Hippocampal formation (tissue), 2 donors: ENCODE measurements at places on chromosomes 12 and 14.

DNA sequence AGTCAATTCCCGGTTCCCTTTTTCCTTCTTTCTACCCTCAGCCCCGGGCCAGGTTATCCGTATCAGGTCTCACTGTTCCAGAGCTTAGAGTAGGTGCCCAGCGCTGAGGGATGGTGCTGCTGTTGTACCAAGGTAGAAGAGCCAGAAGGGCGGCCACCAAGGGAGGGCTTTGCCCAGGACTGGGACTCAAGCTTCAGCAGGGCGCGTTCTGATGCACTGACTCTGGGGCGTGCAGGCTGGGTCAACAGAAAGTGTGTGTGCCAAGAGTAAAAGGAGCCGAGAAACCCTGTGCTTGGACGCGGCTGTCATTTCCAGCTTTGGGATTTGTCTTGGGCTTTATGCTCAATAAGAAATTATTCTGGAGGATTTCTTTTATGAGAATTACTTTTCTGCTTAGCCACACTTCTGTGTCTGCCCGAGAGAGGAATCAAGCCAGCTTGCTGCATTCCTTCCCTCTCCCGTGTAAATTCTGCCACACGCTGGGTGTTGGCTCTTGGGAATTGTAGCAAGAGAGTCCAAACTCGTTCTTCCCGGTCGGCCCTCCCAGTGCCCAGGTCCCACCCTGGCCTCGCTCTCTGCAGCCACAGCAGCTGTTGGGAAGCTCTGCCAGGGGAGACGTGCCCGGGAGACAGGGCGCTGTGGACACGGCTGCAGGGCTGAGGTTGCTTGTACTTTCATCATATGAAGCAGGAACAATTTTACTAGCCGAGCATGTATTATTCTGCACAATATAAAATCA, 98.0 kb downstream of the FBXL14 start:
- DNase-seq = no peak

DNA sequence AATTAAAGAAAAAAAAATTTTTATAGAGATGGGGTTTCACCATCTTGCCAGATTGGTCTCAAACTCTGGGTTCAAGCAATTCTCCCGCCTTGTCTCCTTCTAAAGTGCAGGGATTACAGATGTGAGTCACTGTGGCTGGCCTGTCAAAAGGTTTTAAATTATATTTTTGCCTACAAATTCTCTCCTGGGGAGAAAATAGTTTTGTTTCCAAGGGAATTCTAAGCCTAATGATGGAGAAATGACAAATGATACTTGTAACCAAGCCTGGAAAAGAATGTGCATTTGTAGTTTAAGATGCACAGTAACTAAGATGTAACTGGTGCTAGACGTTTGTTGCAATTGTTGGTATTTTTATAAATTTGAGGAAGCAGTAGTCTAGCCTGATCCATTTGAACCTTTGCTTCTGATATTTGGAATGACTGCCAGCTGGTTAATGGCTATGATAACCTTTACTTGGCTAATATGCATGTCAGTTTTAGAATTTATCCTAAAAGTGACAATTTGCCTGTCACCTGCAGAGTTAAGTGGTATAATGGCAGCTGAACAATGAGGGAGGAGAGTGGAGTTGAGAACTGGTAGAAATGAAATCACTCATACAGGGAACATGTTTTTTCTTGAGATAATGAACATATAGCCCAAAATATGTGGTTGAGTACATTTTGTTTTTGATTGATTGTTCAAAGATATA, 148.0 kb downstream of the FUT8 start:
- no peak for DNase-seq

DNA sequence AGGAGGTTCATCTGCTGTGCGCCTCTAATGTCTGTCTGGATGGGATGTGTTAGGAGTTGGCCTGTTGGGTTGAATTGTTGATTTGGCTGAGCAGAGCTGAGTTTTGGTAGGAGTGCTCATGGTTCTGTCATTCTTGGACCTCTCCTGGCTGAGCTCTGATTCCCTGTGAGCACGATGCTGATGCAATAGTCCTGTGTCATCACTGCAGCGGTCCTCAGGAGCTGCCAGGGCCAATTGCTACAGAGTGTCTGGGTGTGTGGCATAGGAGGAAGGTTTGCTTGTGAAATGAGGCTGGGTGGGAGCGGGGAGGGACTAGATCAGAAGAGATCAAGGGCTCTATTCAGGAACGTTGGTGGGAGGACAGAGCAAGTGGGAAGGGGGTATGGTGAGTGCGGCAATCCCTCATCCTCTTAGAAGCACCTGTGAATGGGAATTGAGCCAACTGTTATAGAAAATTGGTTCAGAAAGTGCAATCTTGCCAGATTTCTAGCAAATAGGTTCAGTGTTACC, 21.2 kb downstream of the PEX5 start:
- DNase-seq = no peak

DNA sequence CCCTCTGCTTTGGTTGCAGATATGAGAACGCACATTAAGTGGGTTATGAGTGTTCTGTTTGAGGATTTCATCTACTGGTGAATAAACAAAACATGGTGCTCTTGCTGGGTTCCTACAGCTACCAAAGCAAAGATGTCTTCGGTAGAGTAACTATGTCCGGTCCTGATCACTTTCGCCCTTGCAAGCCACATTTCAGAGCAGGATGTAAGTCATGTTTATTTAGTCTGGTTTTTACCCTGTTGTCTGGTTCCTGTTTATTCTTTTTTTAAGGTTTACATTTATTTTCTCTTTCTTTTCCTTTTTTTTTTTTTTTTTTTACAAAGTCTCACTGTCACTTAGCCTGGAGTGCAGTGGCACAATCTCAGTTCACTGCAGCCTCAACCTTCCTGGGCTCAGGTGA, 99.2 kb downstream of the VEZT start:
- DNase-seq = no peak
